ENCODE measurements at places on chromosomes 2 and 18.

- DNase-seq, result no peak
Measured at GRCh38 chr2:80893711-80894110, 589.2 kb upstream of the LRRTM1 start.

- no peak for DNase-seq
Measured at GRCh38 chr2:6231166-6231565, 539.0 kb downstream of the SOX11 start.

DNA sequence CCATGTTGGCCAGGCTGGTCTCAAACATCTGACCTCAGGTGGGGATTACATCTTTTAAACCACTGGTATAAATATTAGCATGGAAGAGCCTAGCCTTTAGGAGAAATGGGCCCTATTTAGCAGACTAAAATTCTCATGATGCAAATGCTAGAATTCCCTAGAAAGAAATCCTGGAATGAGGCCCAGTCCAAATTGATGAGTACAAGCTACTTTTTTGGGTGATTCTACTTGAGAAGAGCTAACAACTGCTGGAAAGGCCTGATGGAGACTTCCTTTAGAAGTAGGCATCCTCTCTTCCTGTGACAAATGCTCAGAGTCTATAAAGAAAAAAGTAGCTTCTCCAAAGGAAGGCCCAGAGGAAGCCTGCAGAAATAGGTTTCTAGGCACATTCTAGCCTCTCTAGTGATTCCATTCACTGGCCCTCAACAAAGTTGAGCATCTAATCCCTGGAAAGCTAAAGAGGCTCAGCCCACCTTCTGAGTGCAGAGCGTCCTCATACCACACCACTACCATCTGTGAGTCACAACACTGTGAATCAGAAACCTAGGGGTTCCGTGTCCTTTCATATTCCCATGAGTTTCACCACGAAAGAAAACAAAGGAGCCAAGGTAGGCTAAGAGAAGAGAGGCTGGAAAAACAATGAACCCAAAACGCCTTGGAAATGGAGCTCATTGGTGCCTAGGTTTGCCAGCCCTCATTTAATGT, 183.1 kb downstream of the C1D start:
- DNase-seq, result no peak

DNA sequence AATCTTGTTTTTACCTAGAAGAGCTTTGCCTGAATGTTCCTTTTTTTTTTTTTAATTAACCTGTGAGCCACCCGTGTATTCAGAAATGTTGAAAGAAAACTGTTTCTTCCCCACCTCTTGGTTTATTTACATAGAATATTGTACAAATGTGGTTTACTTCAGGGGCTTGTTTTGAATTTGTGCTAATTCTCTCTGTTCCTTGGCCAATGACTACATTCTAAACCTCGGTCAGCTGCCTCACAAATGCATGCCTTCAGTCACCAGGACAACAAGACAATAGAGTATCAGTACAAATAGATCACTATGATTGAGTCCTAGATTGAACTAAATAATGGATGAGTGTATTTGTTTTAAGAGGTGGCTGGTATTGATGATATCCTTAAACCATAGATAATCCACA, 36.0 kb downstream of the AGFG1 start:
- DNase-seq, result no peak

DNA sequence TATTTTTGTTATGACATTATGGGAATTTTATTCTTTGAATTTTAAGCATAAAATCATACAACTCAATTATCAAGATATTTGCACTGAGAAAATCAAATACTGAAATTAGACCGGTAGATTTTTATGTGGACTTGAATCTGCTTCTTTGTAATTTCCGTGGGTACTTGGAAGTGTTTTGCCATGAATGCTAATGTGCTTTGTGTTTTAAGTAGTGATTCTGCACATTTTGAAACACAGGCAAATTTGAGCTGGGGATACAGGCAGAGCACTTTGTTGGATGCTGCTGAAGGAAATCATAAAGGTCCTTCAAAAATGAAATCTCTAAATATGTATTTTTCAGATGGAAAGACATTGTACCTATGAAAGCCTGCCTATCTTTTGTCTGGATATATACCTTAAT, 446.3 kb upstream of the POU3F3 start:
- DNase-seq, result no peak

GRCh38 chr18:2121224-2121623, 450.1 kb downstream of the METTL4 start:
- DNase-seq, result no peak

GRCh38 chr2:197940382-197940781, 136.0 kb downstream of the PLCL1 start:
- DNase-seq, result no peak

DNA sequence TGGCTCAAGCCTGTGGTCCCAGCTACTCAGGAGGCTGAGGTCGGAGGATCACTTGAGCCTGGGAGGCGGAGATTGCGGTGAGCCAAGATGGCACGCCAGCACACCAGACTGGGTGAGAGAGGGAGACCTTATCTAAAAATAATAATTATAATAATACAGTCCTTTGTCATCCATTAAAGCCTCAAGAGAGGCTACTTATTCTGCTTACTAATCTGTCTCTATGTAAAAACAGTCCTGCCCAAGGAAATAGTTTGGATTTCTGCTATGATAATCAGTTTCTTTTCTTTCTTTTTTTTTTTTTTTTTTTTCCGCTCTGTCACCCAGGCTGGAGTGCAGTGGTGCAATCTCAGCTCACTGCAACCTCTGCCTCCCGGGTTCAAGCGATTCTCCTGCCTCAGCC, 228.3 kb downstream of the C1D start:
- no peak for DNase-seq

DNA sequence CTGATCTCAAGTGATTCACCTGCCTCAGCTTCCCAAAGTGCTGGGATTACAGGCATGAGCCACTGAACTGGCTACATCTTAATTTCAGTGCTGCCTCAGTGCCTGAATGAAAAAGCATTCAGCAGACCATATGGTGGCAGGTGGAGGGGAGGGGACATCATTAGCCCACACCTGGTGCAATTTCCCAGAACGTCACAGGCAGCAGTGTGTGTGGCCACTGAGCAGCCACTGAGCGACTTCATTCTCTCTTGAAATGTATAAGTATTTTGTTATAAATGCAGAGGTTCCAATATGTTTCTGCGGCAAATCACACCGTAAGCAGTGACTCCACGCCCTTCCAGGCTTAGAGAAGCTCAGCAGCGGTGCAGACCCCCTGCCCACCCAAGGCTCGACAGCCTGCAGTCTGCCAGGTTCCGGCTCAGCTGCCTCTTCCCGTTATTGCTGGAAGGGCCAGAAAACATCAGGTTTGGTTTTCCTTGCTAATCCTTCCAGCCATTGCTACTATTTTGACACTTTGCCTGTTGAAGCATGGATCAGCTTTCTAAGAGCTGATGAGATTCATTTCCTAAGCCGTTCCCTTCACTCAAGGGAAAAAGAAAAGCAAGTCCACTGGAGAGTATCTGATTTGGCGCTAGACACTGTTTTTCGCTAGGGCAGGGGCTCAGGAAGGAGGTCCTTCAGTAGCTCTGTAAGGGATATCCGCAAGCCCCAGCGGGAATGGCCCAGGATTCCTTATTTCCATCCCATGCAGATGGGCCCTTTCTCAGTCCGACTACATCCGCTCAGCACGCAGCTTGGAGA, 250.7 kb downstream of the VAPA start:
- DNase-seq, result no peak

Data from stimulated activated CD4-positive, alpha-beta T cell treated with anti-CD3 and anti-CD28 coated beads, Interleukin-4, amount 100 ng/mL, for 48 hours (primary cell).